ENCODE measurements at places on chromosomes 5 and 9.

DNA sequence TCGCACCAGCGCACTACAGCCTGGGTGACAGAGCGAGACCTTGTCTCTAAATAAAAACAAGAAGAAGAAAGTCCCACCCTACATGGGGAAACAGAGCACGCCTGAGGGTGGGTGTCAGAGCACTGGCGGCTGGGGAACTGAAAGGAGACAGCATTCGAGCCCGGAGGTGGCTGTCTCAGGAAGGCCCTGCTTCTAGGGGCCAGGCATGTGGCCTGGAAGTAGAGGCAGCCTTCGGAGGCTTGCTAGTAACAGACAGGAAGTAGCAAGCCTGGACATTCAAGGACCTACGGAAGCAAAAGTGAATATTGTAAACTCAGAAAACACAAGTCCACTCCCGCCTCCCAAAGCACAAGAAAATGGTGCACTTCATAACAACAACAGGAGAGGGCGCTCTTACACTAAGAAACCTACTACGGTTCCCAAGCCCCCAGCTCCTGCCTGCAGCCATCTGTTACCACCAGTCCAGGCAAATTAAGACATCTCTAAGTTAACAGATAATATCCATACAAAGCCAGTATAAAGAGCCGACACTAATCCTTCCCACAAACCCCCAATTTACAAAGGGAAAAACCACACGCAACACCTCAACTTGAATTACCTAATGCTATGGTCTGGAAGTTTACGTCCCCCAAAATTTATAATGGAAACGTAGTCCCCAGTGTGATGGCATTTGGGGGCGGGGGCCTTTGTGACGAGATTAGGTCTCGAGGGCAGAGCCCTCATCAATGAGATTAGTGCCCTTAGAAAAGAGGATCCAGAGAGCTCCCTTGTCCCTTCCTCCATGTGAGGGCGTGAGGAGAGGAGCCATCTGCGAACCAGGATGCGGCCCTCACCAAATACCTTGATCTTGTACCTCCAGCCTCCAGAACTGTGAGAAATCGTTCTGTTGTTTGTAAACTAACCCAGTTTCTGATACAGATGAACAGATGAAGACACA lies 7.7 kb downstream of the RASGEF1C start:
- DNase-seq = no peak

DNA sequence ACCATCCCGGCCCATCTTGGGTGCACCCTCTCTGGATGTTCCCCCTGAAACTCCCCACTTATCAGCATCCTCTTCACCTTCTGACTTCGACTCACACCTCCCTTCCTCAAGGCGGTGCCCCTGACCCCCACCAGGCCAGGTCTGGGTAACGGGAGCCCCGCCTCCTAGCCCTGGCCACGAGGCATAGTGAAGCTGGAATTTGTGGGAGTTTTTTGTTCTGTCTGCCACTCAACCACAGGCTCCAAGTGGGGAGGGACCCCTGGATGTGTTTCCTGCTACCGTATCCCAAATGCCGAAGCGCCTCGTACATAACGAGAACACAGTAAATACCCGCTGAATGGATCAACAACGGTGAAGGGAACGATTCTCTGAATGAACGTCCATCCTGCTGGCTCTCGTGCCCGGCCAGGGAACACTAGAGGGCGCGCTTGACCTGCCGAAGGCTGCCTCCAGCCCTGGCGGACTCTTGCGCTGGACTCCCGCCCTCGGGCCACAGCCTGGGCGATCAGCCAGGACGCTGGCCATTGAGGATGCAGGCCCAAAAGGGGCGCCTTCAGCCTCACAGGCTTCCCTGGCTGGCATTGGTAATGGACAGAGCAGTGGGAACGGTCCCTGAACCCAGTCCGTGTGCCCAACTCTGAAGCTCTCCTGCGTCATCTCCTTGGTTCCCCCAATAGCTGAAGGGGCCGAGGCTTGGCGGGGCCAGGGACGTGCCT lies 47.3 kb upstream of the PHYKPL start:
- no peak for DNase-seq

DNA sequence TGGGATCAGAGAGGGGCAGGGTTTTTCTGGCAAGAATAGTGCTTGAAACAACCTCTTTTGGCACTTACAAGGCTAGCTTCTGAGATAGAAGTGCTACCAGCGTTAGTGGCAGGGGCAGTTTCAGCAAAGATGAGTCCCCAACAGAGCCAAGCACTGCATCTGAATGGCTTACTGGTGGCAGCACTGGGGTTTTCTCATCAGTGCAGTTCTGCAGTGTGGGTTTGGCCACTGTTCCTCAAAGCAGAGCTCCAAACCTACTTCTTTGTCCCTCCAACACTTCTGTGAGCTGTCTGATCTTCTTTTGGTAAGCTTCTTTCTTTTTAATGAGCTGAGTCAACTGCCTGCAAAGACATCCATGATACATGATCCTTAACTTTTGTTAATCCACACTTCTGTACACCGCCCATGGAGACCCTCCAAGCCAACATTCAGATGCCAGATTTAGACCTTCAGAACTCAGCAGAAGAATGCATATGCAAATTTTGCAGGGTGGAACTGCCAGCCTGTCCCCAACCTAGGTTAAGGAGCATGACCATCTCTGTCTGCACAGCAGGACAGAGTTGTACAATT lies 29.9 kb upstream of the FSTL4 start:
- no peak for DNase-seq

DNA sequence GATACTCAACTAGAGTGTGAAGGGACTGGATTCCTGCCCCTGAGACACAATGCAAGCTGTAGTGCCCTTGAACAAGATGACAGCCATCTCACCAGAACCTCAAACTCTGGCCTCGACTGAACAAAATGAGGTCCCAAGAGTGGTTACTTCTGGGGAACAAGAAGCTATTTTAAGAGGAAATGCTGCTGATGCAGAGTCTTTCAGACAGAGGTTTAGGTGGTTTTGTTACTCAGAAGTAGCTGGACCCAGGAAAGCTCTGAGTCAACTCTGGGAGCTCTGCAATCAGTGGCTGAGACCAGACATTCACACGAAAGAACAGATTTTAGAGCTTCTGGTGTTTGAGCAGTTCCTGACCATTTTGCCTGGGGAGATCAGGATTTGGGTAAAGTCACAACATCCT lies 2.4 kb downstream of the ZNF483 start:
- DNase-seq = no peak

- no peak for DNase-seq
These were observed 9.6 kb upstream of the OR5C1 start for GRCh38 chr9:122779181-122779580.

DNA sequence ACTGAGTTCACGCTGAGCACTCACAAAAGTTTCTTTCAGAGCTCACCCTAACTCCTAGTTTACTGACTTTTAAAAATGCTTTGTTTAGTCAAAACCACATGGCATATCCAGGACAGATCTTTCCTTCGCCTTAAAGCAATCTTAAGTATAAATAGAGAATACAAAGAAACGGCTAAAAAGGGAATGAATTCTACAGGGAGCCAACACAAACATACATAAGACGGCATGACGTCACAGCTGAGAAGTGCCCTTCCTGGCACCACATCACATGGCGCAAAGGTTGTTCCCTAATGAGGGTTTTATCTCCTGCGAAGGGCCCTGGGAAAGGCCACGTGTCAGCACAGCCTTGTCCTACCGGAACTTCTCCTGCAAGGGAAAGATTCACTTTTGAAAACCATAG lies 141.3 kb downstream of the IRX1 start:
- DNase-seq = no peak

DNA sequence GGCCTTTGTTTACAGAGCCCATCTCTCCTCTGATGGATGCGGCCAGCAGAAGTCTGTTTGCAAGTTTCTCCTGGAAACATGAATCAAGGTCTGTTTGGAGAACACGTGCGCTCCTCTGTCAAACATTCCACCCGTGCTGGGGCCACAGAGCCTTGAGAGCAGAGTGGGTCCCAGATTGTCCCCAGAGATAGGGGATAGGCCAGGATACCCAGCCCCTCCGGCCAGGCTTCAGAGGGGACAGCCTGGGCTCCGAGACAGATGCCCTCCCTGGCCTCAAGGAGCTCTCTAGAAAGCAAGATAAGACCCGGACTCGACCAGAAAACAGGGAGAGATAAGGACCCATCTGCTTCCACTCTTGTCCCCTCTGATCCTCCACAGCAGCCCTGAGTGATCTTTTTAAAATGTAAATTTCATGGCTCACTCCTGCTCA lies 40.4 kb upstream of the HAND1 start:
- DNase-seq = no peak

DNA sequence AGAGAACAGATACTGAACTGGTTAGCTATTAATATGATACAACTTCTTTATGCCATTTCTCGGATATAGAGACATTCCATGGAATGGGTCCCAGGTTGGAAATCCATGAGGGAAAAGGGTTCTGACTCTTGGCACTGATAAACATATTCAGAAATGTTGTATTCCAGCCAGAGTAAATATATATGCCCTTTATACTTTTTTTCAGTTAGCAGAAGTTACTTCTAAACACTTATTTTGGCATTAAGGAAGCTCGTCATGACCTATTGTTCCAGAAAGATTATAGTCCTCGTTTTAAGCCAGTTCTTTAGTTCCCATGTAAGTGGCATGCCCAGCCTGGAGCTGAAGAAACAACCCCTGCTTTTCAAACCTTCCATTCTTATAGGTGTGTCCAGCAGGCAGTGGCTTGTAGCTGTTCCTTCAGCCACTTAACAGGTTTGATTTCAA lies 181.6 kb downstream of the CD180 start:
- DNase-seq = no peak

- no peak for DNase-seq
These were observed 1.7 kb downstream of the PRKAA1 start for GRCh38 chr5:40796487-40796889.

GRCh38 chr5:14775857-14776256 lies 95.7 kb downstream of the ANKH start:
- no peak for DNase-seq

DNA sequence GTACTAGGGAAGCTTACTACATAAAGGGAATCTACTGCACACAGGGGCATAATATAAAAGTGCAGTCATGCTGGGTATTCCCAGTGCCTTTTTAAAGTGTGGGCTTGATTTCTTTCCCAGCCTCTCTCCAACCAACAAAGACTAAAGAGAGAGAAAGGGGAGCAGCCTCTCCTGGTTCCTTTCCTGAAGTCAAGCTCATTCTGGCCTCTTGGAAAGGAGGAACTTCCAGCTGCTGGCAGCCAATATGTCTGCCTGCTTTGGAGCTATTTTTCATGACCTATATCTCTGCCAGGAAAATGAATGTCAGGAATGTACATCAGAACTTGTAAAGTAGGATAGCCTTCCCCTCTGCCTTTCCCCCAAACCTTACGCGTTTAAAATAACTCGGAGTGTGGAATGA lies 57.1 kb downstream of the RAB3C start:
- no peak for DNase-seq

GRCh38 chr5:34690898-34691297 lies 34.8 kb downstream of the RAI14 start:
- no peak for DNase-seq

GRCh38 chr5:170254056-170254455 lies 21.3 kb downstream of the C5orf58 start:
- peak; percentile 97 for DNase-seq

DNA sequence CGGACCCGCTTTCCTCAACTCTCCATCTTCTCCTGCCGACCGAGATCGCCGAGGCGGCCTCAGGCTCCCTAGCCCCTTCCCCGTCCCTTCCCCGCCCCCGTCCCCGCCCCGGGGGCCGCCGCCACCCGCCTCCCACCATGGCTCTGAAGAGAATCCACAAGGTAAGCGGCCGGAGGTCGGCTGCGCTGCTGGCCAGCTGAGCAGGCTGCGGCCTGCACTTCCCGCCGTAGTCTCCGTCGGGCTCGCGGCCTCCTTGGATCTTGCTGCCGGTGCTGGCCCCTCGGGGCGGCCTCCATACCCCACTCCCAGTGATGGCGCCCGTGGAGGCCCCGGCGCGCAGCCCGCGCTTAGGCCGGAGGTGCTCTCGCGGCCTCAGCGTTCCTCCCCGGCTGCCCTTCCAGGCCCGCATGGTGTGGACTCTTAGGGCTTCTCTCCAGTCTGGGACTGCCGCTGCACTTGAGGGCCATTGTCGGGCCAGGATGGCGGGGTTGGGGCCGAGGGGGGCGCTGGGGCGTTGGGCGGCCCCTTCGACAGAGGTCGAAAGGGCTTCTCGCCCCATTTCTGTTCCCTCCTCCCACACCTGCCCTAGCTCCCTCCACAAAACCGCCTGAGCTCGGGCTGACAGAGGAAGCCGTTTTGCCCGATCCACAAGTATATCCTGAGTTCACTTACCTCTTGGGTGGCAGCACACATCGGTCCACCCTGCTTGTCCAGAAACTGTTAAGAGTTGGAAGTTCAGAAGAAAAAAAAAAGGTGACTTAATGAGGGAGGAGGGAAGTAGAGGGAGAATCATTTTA lies 714 bp downstream of the UBE2D2 start:
- no peak for DNase-seq

DNA sequence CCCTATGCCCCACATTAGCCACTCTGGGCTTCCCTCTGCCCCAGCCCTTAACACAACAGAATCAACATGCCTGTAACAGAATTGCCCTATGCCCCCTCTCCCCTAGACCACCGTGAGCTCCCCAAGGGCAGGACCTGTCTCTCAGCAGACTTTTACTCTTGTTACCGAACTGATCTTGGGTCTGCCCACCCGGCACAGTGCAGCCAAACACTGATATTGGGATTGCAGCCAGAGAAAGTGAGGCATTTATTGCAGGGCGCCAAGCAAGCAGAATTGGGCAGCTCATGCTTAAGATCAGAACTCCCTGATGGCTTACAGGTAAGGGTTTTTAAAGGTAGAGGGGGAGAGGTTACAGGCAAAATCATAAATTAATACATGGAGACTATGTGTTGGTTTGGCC lies 33.5 kb upstream of the KCNIP1 start:
- DNase-seq = no peak

- DNase-seq = no peak
These were observed 435 bp downstream of the ZNF189 start for GRCh38 chr9:101398930-101399642.

- no peak for DNase-seq
These were observed 178.7 kb upstream of the FBXL17 start for GRCh38 chr5:108560581-108560980.

DNA sequence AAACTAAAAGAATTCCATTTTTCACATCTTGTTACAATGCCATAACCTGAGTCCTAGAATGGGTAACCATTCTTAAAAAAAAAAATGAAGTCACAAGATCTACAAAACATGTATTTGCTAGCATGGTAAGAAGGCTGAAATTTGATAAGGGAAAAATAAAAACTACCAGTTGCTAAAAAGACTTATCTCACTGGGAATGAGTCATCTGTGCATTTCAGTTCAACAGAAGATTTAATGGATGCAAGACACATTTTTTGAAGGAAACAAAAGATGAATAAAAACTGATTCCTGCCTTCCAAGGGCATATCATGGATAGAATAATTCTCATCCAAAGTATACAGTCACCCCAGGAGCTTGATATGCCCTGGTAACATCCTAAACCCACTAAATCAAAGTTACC lies 47.2 kb downstream of the SGTB start:
- no peak for DNase-seq
